Stimulated activated CD8-positive, alpha-beta memory T cell treated with anti-CD3 and anti-CD28 coated beads, Interleukin-7, amount 100 ng/mL, for 24 hours (primary cell): ENCODE measurements at places on chromosomes 11 and 22.

DNA sequence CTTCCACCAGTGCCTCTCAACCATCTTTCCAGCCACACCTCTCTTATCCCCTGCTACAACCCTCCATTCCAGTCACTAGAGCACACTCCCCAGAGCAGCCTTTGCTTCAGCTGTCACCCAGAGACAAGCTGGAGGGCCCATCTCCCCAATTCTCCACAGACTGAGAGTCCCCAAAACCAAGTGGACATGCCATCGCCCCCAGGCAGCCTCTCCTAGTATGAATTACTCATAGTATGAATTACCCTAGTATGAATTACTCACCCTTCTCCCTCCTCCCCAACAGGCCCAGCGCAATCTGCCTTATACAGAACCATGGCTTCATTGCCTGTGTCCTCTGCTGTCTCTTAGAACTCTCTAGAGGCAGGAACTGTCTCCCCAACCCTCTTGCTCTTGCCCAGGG lies 24.8 kb downstream of the MYH9 start:
- DNase-seq, result no peak

GRCh38 chr22:41905411-41906202 lies 9.3 kb downstream of the SHISA8 start:
- no peak for DNase-seq

GRCh38 chr11:110989428-110990133 lies 255.9 kb upstream of the POU2AF2 start:
- no peak for DNase-seq

- no peak for DNase-seq
These were observed 53.7 kb upstream of the DEPDC7 start for GRCh38 chr11:32962016-32962415.

DNA sequence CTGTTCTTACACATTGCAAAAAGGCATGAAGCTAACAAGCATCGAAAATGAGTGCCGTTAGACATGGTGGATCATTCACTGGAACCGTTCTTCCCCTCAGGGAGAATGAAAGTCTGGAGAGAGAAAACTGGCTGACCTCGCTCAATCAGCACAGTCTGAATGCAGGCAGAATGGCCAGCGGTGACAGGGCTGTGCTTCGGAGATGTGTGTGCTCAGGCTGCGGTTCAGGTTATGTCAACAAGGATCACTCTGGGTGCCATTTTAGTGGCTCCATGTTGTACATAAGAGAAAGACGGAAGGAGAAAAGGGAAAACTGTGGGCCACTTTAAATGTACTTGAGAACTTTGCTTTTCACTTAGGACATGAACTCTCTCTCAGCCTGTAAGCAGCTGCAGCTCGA lies 749.8 kb upstream of the ARHGAP42 start:
- DNase-seq, result no peak

- DNase-seq, result no peak
These were observed 60.2 kb upstream of the LYVE1 start for GRCh38 chr11:10628508-10629236.

DNA sequence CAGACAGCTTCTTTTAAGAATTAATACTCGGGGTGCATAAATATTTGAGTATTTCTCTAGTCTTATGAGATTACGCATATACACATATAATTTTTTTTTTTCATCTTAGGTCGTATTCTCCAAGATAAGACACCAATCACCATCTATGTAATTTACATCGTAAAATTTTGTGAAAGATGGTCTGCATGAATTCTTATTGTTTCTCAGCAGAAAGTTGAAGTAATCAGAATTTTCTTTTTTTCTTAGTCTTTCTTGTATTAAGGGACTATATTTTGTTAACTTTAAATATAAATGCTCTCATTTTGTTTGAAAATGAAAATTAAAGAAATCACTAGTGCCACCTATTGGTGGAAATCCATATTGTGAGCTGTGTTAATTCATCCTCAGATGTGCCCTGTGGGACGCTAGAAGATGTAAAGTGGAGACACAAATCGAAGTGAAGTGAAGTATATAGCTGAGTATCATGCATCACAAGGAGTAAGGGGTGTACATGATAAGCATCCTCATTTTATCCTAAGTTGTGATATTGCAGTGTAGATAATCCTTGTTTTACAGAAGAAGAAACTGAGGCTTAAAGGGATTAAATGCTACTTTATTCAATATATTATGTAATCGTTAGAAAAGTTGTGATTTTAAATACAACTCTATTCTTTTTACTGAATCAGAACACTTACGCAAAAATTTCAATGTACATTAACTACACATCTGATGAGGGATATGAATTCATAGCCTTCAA lies 2084.3 kb downstream of the LRRC4C start:
- DNase-seq, result no peak

- no peak for DNase-seq
These were observed 30.7 kb downstream of the ELFN2 start for GRCh38 chr22:37396488-37397084.

- DNase-seq, result no peak
These were observed 9.0 kb upstream of the APOBEC3H start for GRCh38 chr22:39087881-39088684.

GRCh38 chr11:855330-855674 lies 12.7 kb downstream of the TSPAN4 start:
- no peak for DNase-seq

DNA sequence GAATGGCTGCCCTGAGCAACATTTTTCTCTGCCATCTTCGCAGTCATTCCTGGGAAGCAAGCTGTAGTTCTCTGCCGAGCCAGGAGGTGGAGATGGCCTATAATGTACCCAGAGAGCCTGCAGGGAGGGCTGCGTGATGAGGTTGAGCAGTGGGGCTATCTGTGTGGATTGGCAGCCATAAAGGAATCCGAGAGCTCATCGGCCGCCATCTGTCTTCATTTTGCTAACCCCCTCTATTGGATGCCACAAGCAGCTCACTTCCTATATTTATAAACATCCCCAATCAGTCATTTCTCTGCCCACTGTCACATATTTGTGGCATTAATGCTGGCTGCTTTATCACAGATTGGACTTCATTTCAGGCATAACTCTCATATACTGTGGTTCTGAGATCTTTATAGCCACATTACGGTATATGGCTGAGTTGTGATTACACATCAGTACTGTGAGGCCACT lies 209.5 kb downstream of the NTM start:
- DNase-seq, result no peak

DNA sequence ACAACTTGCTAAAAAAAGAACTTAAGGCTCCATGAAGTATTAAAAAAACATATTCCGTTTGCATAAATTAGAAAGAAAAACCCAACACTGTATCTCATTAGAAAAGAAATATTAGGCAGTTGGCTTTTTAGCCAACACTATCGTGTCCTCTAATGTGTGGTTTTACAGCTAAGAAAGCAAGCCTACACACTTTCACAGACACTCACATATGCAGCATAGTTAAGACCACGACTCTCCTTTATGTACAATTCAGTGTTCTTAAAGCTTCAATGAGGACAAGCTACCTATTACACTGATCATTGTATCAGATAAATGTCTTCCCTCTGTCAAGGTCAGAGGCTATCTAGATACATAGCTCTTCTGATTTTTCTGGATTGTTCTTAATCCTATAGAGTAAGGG lies 80.1 kb downstream of the PICALM start:
- DNase-seq, result no peak

DNA sequence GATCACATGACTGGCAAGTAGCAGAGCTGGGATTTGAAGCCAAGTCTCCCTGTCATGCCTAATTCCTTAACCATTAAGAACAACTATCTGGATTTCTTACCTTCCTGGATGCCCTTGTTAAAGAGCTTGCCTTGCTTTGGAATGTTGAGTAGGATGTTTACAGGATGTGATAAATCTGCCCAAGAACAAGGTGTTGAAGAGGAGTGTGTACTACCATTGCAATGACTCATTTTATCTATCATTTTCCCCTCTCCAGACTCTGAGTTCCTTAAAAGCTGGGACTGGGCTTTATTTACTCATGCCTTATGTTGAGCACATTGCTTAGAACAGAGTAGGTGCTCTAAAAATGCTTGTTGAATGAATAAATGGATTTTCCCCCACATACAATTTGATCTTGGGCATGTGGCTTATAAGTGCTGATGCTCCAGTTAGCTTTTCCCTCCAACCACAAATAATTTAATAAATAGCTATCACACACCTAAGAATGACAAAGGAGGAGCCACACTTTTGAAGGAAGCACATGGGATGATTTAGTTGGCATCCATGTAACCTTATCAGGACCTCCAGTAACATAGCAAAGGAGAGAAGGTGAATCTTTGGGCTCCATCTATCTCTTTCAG lies 268.6 kb upstream of the SESN3 start:
- DNase-seq, result no peak

- no peak for DNase-seq
These were observed 129.0 kb downstream of the NECTIN1 start for GRCh38 chr11:119599864-119600541.

GRCh38 chr11:132100583-132100982 lies 730.2 kb downstream of the NTM start:
- no peak for DNase-seq

GRCh38 chr11:121344824-121345223 lies 52.3 kb downstream of the SC5D start:
- no peak for DNase-seq

- DNase-seq, result no peak
These were observed 34.9 kb downstream of the SYN3 start for GRCh38 chr22:33023153-33023827.

- no peak for DNase-seq
These were observed 684.7 kb downstream of the TBC1D22A start for GRCh38 chr22:47446821-47447810.

DNA sequence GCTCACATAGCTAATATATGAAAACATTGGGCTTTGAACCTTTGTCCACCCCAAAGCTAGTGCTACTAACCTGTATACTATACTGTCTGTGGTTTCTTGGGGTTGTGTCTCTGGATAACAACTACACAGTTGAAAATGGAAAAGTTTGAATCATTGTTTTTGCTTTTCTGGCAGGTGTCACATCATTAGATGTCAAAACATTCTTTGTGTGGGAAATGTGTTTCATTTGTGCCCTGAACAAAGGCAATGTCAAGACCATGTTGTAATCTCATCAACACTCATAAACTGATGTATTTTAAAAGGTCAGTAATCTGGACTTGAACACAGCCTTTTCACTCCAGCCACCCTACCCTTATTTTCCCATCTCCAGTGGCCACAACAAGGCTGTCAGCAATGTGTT lies 16.5 kb downstream of the SYT13 start:
- no peak for DNase-seq
